ENCODE measurements at places on chromosomes 11 and 22.
A peak's percentile ranks its signal among the peaks of the same experiment; 100 is the strongest.

DNA sequence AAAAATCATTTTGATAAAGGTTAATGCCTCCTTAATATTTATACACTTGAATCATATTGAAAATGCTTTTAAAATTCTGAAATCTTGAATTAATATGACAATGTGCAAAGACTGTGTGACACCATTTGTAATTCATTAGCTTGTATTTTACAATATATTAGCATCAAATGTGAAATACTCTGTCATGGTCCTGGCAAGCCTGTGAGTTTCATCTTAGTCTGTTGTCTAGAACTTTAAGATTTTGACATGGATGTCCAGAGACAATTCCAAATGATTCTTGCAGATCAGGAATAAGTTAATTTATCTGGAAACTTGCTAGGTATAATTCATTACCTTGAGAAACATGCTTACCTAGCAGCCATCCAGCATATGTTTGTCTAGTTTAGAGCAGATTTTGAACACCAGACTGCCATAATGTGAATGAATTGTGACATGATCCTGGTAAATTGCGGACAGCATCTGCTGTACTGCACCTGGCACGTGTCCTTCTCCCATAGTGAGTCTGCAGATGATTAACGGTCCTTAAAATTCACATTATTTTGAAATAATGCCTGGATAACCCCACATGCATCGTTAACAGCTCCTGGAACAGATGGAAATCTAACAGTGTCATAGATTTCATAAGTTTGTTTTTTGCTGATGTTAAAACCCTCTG, 34.5 kb upstream of the DEUP1 start:
- DNase-seq = no peak

DNA sequence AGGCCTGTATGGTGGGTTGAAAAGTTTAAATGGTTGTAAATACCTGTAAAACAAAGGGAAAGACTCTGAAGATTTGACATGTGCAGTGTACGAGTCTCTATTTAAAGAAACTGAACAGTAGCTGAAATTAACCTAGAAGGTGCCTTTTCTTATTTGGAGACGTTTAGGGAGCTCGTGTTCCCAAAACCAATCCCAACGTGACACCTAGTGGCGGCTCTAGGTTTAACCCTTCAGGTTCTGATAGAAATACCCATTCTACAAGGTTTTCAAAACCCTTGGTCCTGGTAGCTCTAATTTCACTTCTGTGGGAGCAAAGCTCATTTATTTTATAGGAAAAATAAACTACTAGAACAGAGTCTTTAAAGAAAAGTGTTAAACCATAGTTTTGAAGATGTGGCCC, 258.3 kb downstream of the LRRC4C start:
- no peak for DNase-seq

DNA sequence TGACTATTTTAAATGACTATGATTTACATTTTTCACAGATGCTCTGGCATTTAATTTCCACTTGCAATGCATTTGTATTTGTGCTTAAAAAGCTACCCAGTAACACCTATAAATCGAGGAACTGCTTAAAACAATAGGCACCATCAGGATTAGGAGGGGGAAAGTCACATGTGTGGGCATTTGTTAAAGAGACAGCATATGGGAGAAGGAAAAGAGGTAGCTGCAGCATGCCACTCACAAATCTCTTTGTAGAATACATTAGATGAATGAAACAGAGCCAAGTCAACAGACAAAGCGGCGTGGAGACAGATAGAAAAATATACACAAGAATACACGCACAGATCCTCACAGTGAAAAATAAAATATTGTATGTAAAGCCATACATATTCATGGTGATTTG, 228.0 kb downstream of the CADM1 start:
- DNase-seq = no peak

DNA sequence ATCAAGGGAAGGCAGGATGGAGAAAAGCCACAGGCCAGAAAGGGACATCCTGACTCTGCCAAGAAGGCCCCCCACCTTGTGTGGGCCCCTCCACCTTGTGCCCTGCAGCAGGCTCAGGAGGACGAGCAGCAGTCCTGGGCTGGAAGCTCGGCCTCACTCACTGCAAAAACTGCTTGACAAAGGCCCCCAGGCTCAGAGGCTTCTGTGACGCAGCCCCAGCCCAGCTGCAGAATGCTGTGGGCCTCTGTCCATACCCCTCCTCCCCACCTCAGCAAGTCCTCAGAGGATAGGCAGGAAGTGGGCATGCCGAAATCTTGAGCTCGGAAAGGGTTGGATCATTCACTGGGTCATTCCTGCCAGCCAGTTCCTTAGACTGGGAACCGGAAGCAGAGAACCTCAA, 61.9 kb downstream of the NRXN2 start:
- no peak for DNase-seq

GRCh38 chr22:21632237-21632895, at the start of gene CCDC116:
Gene CCDC116 (plus strand): TSS chr22:21632760. CDS start chr22:21633182, 422 bp downstream.
- DNase-seq = peak; percentile 47
